ENCODE measurements at places on chromosomes 1 and 21.

DNA sequence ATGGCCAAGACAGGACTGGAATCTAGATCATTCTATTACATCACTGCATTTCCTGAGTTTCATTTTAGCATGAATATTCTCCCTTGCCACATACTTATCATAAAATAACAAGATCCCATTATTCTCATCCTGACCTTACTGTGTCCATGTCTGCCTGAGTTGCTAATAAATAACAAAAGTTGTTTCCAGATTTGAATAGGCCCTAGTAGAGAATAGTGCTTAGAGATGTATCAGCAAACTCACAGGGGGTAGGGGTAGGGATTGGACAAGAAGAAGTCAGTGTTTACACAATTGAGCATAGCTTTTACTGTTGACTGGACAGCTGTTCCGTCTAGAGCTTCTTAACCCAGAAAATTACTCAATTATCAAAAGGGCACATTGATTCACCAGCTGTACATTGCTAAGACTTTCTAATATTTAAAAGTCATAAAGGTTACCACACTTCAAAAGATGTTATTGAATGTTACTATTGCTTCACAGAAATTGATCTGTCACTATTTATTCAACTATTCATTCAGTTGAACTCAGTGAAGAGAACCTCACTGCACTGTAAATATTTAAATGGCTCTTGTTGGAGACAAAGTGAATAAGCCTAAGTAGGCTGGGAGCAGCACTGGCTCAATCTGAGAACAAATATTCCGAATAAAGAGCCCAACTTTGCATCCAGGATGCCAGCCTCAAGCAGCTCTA lies 121.9 kb downstream of the NRIP1 start:
- DNase-seq = no peak

DNA sequence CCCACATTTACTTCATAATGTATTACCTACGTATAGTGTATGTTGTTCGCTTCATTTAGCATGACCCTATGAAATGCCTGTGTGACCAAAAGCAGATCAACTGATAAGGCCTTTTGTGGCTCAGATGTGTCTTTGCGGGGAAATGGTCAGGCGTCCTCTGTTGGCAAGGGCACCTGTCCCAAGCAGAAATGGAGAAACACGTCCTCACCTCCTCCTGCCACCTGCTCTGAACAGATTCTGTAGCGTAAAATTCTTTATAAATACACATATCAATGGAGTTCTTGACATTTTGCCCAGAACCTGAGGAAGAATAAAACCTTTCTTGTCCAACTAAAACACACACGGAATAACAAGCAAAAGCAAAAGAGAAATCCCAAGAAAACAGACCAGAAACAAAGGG lies 417.9 kb downstream of the KIF26B start:
- no peak for DNase-seq

DNA sequence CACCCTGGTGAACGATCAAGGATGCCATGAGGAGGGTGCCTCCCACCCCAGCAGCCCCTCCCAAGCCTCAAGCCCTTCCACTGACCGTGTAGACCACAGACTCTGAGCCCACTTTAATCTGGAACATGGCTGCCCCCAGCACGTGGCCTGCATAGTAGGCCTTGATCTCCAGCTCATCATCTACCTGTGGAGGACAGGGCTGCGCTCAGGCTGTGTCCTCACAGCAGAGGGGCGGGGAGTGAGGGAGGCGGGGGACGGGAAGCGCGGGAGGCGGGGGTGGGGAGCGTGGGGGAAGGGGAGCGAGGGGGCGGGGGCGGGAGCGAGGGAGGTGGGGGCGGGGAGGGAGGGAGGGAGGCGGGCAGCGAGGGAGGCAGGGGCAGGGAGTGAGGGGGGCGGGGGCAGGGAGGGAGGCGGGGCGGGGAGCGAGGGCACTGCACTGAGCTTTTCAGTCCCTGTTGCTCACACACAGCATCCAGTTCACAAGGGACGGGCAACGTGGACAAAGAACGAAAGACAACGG lies 7.1 kb downstream of the PUSL1 start:
- no peak for DNase-seq

- no peak for DNase-seq
These were observed 1212.3 kb upstream of the NCAM2 start for GRCh38 chr21:19785941-19786340.

DNA sequence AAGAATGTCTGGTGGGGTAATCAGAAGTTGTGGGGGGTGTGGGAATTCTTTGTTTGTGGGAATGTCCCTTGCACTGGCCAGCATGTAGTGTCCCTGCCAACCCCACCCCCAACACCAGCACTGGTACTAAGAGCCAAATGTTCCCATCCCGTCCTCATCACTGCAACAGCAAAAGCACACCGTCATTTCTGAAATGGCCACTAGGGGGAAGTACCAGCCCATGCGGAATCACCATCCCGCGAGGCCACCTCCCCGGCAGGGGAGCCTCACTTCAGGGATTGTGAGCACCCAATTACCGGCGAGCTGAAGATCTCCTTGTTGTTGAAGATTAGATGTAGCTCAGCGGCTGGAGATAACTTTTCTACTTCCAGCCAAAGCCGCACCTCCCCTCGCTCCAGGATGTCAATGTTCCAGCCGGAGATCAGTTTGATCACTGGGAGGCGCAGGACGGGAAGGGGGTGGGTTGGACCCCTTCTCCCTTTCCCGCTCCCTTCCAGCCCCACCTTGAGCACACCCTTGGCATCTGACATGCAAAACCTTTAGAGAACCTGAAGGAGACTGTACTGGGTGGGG lies 41.0 kb downstream of the MYOM3 start:
- DNase-seq = peak; percentile 87

GRCh38 chr1:60036856-60037460 lies 36.6 kb downstream of the C1orf87 start:
- DNase-seq = no peak

- DNase-seq = no peak
These were observed 276.7 kb downstream of the ZP4 start for GRCh38 chr1:237613984-237614383.

DNA sequence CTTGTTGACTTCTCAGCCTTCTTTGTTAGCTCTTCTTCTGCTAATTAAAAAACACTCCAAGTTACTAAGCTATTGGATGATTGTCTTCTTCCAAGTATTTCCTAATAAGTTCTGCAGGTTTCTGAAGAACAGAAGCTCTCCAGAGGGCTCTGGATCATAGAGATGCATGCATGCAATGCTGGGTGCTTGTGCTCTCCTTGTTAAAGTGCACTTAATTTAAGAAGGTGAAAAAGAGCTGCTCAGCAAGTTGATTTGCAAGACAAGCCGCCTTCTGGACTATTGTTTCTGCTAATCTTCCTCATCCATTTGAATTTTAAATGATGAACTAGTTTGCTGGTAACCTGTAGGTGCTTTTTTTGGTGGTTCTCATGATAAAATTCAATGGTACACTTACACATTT lies 16.1 kb downstream of the RRP15 start:
- DNase-seq = no peak

- no peak for DNase-seq
These were observed 130.7 kb downstream of the MACF1 start for GRCh38 chr1:39335216-39335615.

- DNase-seq = peak; percentile 60
These were observed 74.6 kb downstream of the ARID4B start for GRCh38 chr1:235253219-235253962.

- DNase-seq = peak; percentile 75
These were observed 61.2 kb upstream of the ARHGEF16 start for GRCh38 chr1:3393024-3393986.

- peak; percentile 81 for DNase-seq
These were observed 510 bp downstream of the DENND4B start for GRCh38 chr1:153945795-153946621.

DNA sequence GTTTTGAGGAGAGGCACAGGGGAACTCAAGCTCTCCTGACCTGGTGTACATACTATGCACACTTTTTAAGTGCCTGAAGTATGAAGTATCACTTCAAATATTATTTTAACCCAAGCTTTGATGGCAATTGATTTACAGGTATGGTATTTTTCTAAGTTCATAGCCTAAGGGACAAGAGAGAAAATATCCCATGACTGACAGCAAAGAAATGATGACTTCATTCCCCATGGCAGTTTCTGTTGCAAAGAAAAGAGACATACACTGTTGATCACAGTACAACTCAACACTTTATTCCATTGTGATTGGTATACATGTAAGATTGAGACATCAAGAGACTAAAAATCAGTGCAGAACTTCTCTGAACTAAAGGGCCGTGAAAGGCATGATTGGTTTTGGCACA lies 41.8 kb upstream of the BCL10 start:
- no peak for DNase-seq

- peak; percentile 89 for DNase-seq
These were observed 52.3 kb upstream of the ADAM30 start for GRCh38 chr1:119948342-119949214.

- DNase-seq = peak; percentile 88
These were observed 9.1 kb downstream of the SSBP3 start for GRCh38 chr1:54397090-54397591.

DNA sequence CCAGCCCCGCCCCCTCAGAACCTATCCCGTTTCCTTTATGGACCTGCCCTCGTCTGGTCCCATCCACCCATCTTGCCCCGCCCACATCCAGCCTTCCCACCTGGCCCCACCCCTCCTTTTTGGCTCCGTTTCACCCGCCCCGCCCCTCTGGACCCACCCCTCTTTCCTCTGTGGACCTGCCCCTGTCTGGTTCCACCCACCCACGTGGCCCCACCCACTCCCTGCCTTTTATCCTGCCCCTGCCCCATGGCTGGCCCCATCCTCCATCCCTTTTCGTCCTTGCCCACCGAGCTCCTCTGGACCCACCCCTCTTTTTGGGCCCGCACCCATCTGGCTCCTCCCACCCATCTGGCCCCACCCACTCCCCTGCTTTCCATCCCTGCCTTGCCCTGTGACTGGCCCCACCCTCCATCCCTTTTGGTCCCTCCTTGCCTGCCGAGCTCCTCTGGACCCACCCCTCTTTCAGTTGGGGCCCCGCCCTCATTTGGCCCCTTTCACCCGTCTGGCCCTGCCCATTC lies 177.3 kb downstream of the CAMTA1 start:
- peak; percentile 11 for DNase-seq

- DNase-seq = no peak
These were observed 5.0 kb upstream of the ZC3H12A start for GRCh38 chr1:37469386-37469785.

DNA sequence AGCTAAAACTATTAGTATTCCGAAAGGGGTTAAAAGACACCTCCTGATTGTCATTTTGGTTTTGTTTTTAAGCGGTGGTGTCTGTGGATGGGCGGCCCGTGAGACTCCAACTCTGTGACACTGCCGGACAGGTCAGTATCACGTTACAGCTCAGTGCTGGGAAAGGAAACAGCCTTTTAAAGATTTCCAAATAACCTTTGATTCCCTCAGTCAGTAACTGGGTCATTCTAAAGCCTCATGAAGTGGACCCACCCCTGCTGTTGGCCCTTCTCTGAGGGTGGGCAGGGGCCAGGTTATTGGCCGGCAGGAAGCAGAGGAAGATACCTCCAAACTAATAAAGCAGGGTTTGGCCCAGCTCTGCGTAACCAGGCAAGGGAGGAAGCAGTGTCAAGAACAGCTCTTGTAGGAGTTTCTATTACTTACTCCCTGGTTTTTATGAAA lies 2.3 kb downstream of the RHOU start:
- peak; percentile 35 for DNase-seq

GRCh38 chr21:39381009-39381408 lies 32.1 kb upstream of the HMGN1 start:
- DNase-seq = no peak

DNA sequence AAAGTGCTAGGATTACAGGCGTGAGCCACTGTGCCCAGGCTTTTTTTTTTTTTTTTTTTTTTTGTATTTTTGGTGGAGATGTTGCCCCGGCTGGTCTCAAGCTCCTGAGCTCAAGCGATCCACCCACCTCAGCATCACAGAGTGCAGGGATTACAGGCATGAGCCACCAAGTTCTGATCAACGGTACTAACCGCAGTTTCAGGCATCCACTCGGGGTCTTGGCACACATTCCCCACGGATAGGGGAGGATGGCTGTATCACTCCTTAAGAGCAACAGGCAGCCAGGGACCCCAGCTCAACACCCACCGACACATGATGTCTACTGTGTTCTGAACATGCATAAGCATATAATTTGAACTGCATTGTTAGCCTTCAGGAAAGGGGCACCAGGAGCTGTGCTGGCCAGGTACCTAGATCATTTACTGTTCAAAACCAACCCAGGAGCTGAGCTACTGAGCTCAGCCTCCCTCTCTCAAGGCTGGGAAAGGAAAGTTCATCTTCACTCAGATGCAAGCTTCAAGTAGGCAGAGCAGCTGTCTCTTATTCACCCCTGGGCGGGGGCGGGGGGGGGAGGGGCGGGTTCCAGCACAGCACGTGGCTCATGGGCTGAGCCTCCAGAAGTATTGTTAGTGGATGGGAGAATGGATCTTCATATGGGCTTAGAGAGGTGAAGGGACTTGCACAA lies 24.7 kb downstream of the CAPZB start:
- no peak for DNase-seq

- peak; percentile 89 for DNase-seq
These were observed 3.8 kb upstream of the SLC26A9 start for GRCh38 chr1:205947024-205947423.

DNA sequence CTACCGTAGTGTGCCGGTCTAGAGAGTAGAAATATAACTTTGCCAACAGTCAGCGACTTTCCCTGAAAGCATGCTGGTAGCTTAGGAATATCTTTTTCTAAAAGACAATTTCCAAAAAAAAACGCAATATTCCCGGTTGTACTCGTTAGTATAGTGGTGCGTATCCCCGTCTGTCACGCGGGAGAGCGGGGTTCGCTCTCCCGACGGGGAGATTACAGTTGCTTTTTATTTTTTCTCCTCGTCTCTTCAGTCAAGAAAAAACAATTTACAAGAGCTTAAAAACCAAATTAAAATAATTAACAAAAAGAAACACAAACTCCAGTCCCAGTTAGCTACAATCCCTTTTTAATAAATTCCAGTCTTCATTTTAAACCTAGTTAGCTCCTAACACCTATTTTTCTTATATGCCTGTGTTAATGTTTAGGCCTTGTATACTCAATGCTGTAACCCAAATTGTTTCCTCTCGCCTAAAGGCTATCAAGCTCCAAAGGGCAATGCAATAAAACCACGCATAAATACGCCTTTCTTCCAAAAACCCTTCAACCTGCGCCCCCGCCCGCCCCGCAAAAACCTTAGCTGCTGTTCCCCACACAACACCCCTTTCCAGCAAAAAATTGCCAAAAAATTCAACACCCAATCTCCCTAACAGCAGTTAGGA lies 7.8 kb downstream of the HSPA6 start:
- DNase-seq = no peak

GRCh38 chr1:77356136-77356535 lies 74.3 kb downstream of the AK5 start:
- no peak for DNase-seq

GRCh38 chr1:28035420-28035819 lies 53.0 kb downstream of the EYA3 start:
- no peak for DNase-seq

- no peak for DNase-seq
These were observed 56.8 kb upstream of the ERRFI1 start for GRCh38 chr1:8082945-8083344.

GRCh38 chr1:91937613-91938012 lies 11.6 kb upstream of the BRDT start:
- DNase-seq = no peak
